ENCODE measurements at places on chromosomes 2 and 18.

GRCh38 chr2:176668912-176669311, 399.7 kb downstream of the MTX2 start:
- no peak for DNase-seq

DNA sequence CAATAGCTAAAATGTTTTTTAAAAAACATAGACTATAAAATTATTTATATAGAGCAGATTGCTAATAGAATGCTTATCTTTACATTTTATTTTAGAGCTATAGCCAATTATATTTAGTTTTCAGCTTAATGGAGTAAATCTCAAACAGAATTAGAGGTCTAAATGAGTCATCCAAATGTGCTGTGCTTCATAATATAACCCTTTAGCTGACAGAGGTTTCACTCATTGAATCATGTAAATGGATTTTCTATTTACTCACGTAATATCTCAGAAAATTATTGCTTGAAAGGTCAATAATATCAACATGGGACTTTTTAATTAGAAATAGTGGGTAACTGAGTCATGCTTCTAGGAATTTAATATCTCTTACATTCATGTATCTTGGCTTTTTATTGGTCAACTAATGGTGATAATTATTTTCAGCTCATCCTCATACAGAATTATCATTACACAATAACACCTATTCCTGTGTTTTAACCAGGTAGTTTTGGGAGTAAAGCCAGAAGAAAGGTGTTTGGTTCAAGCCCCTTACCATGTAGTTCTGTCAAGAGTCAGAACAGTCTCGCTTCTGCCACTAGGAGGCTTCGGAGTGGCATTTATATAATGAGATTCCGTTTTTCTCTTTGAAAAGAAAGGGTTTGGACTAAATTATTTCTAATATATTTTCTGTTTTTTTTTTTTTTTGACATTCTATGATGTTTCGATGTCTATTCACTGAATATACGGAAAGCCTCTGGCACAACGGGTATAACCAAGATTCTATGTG, 217.6 kb downstream of the CDH7 start:
- DNase-seq = no peak

GRCh38 chr2:240013343-240013742, 11.8 kb downstream of the NDUFA10 start:
- DNase-seq = no peak

DNA sequence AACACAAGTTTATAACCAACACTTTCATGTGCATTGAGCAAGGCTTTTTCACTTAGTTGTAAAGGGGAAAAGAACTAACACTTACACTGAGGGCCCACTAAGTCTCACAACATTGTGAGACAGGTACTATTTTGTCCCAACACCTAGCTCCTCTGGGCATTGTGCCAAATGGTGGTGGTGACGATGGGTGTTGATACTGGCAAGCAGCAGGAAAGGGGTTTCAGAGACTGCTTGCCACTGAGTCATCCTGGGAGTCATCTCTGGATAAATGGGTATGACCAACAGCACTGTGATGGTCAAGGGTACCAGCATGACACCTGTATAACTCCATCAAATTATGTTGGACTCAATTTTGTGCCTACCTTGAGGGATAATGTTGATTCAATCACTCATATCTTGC, 138.8 kb upstream of the ITGA6 start:
- peak; percentile 14 for DNase-seq

DNA sequence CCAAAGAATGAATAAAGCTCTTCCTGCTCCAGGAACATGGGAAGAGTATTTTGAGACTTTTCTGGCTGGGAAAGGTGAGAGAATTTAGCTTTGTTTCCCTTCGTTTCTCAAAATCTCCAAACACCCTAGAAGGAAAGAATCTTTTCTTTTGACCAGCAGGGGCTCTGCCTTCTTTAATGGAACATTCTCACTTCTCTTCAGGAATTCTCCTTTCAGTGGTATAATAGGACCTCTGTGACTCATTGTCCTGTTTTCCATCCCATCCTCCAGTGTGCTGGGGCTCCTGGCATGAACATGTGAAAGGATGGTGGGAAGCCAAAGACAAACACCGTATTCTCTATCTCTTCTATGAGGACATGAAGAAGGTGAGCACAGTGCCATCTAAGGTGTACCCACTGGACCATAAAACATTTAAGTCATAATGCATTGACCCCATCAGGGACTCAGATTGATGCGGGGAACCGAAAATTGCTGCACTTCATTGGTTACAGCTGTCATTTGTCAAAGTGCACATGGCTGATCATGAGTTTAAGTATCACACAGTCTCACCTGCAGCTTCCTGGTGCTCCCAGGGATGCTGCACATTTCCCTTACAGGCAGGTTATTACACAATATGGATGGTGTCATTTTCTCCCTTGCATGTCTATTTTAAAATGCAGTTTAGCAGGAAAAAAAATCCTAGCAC, 5.5 kb downstream of the SULT1C4 start:
- no peak for DNase-seq

GRCh38 chr2:67982956-67983355, 79.8 kb downstream of the C1D start:
- no peak for DNase-seq

- DNase-seq = peak; percentile 43
Observed at GRCh38 chr2:196927376-196928225, 1.1 kb upstream of the PGAP1 start.

GRCh38 chr2:111632661-111633060, 251.3 kb downstream of the ANAPC1 start:
- no peak for DNase-seq

DNA sequence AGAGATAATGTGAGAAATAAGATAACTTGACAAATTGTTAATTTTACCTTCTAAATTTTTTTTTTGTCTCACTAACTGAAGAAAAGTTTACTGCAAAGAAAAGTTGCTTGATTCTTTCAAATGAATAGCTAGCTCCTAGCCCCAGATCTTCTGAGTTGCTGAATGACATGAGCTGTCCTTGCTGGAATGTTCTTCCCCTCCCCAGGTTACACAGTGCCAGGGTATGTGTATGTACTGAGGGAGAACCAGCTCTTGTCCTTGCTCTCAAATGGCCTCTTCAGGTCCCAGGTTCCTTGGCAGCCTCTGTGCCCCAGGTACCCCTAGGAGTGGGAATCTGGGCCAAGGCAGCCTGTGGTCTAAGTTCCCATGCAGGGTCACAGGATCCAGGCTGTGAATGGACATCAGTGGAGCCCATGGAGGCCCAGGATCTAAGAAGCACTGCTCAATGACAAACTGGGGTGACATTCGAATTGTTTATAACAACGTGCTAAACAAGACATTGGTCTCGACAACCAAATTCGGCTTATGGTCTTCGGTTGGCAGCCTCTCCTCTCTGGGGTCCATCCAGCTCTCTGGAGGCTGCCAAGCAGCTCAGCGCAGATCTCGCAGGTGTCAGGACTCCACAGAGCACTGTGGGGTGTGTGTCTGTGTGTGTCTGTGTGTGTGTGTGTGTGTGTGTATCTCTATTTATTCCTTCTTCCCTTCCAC, 17.1 kb upstream of the INO80C start:
- DNase-seq = no peak

DNA sequence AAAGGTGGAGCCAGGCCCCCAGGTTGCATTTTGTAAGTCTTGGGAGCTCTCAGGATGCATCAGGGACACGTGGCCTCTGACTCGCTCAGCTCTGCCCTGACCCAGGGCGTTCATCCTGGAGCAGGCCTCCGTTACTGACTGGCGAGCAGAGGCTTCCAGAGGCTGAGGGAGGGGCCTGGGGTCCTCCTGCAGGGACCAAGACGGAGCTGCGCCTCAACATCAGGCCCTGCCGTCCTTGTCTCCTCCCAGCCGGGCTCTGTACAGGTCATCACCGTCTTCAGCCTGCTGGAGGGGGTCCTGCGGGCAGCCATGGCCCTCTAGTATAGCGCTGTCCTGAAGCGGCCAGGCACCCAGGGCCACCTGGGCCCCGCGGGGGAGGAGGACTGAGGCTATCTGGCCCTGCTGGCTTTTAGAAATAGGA, 10.2 kb upstream of the ALPP start:
- DNase-seq = no peak

- no peak for DNase-seq
Observed at GRCh38 chr2:44935729-44936098, 5.8 kb upstream of the SIX3 start.

DNA sequence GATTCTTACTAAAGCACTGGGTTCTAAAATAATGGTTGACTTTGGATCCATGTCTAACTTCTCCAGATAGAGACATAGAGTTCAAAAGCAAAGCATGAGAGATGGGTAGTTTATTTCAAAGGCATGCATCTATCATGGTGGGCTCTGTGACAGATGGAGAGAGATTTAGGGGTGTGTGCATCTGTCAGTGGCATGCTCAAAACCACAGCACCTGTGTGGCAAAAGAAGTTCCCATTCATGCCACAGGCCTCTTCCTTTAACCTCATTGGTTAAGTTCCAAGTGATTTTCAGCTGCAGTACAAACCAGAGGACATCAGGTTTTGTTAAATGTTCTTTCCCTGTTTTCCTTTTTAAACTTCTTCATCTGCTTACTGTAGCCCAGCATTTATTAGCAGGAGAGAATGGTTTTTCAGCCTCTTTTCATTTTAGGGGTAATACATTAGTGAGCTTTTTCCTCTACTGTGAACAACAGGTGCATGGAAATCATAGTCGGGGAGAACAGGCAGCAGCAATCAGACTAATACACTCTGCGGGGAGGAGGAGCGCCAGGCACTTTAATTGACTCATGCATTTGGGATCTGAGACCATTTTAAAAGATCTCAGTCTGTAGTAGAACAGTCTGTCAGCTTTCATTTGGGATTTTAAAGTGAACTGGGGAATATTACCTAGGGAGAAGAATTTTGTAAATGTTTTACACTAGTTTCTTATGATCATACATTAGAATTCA, 52.4 kb upstream of the UPP2 start:
- no peak for DNase-seq

DNA sequence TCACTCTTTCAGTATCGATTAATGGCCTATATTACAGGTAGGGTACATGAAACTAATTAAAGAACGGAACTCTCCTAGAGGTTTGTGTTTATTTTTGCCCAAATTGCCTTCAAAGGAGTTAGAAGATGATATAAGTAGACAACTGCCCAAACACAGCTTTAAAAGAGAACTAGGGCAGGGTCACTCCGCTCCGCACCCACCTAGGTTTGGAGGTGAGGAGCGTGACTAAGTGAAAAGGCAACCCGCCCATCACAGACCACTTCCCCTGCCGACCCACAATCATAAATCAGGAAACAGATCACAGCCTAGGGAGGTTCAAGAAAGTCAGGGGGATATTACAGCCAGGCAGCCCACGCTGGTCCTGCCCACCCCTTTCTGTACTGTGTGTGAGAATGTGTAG, 166.7 kb downstream of the C1D start:
- no peak for DNase-seq

GRCh38 chr18:58235001-58235436, 191.0 kb downstream of the NEDD4L start:
- no peak for DNase-seq

- DNase-seq = no peak
Observed at GRCh38 chr2:100857915-100858314, 38.0 kb downstream of the NPAS2 start.

GRCh38 chr2:83640506-83640905, 818.6 kb downstream of the SUCLG1 start:
- no peak for DNase-seq

DNA sequence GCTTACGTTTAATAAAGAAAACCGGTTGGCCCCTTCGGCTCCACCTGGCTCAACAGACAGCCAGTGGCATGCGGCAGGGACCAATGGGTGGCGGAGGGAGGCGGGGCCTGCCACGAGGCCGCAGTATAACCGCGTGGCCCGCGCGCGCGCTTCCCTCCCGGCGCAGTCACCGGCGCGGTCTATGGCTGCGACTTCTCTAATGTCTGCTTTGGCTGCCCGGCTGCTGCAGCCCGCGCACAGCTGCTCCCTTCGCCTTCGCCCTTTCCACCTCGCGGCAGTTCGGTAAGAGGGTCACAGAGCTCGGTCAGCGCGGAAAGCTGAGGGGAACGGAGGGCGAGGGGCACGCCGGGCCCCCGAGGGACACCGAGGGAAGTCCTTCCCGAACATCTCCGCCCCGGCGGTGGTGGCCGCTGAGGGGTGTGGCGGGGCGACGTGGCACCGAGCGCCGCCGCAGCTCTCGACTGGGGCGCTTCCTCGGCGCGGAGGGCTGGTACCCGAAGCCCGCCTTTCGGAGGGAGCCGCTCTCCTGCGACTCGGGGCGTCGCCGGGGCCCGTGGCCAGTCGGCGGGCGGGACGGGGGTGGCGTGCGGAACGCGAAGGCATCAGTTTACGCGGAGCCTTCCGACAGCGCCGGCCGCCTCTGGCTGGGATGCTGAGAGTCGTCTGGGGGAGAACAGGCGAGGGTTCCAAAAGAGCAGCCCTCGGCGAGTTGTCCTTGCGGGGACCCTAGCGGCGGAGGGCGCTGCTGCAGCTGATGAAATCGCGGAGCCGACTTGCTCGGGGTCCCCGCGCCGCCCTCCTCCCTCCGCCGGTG, at the start of gene MTHFD2:
TSS of gene MTHFD2 (plus strand) at position 155 of the 814 bp plus-strand sequence. CDS start at position 182, 27 bp downstream.
- peak; percentile 88 for DNase-seq

- no peak for DNase-seq
Observed at GRCh38 chr2:158546412-158547144, 89.8 kb downstream of the PKP4 start.

DNA sequence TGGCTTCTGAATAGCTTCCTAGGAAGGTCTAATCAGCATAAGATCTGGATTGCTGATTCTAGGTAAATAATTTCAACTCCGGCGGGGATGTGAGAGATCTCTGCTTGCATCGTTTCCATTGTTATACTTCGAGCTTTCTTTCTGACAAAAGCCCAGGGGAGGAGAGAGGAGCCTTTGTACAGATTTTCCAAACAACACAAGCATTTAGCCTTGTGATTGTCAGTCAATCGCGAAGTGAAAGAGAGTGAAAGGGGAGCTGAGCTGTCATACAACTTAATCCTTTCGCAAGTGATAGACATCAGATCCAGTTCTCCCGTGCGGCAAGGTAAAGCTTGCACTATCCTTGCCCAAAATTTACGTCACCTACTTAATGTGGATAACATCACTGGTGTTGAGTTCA, 26.2 kb downstream of the RALB start:
- no peak for DNase-seq

DNA sequence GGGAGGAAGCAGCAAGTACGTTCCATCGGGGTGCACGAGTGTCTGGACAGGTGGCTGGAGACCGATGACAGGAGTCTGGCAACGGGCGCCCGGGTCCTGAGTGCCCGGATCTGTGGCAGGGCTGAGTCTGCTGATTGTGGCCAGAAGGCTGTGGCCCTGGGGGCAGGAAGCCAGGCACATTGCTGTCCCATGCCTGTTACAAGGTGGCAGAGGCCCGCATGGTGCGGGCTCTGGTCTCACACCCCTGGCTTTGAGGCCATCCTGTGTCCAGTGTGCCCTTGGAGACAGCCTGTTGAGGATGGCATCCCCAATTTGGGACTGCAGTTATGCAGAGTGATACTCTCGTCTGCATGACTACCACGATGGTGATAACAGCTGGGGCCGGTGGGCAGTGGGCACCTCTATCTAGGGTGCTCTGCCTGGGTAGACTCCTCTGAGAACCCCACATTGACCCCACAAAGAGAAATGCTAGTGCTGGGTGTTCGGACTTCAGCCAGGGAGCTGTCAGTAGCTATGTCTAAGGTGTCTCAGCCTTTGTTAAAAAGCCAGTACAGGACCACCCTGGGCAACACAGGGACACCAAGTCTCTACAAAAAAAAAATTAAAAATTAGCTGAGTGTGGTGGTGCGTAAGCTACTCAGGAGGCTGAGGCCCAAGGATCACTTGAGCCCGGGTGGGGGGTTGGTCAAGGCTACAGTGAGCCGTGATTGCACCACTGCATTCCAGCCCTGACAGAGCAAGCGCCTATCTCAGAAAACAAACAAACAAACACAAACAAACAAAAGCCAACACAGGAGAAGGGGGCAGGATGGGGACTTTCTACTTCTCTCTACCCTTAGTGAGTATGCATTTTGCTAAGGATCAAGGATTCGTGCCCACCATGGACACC, 88.3 kb downstream of the RHOB start:
- no peak for DNase-seq

- DNase-seq = no peak
Observed at GRCh38 chr2:179107737-179108136, 57.8 kb upstream of the CCDC141 start.
